Immature natural killer cell (primary cell): ENCODE measurements at places on chromosomes 3 and 15.

- no peak for DNase-seq
These were observed 215.4 kb downstream of the SSR3 start for GRCh38 chr3:156339491-156339890.

GRCh38 chr3:21120826-21121225, 630.2 kb downstream of the ZNF385D start:
- no peak for DNase-seq

DNA sequence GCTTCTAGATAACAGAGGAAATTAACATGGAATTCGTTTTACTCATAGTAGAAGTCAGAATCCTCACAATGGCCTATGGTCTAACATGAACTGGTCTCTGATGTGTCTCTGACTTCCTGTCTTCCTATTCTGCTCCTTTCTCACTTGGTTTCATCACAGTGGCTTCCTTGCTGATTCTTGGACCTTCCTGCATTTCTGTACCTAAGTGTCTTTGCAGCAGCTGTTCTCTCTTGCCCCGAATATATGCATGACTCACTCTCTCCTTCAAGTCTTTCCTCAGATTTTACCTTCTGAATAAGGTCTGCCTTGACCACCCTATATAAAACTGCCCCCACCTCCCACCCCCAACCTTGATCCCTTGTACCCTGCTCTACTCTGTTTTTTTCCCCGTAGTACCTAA, 14.1 kb downstream of the ARL13B start:
- no peak for DNase-seq

DNA sequence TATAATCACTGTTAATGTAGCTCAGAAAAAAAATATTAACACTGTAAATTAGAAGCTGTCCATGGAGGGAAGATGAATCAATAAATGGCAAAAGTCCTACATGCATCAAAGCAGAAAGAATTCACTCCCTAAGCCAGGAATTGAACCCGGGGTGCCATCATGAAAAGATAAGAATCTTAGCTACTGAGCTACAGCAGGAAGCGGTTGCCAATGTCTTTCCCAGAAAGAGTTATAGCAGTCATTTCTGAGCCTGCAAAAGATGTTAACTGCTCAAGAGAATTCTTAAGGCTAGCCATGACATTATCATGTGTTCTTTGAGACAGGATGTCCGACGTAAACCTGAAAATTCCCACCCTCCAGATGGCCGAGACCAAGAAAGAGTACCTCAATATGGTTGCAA, 47.4 kb upstream of the MKRN3 start:
- DNase-seq: no peak

DNA sequence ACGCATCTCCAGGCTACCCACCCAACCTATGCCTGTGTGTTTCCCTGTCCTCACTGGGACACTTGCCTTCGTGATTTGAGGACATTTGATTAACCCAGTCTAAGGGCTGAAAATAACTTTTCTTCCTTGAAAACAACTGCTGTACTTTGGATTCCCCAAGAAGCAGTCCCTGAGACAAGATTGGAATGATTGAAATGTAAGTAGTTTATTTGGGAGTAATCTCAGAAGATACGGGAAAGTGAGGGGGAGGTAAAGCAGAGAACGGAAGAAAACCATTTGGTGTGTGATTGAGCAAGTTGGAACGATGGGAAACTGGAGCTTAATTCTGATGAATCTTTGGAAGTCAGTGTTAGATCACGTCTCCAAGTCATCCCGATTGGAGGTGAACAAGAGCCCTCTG, 143.8 kb upstream of the LMCD1 start:
- no peak for DNase-seq

- DNase-seq: no peak
These were observed 25.7 kb downstream of the ZMAT3 start for GRCh38 chr3:179045719-179046402.

- DNase-seq: no peak
These were observed 220.3 kb downstream of the LRRN1 start for GRCh38 chr3:4019501-4019900.

GRCh38 chr3:33904730-33905129, 106.3 kb downstream of the PDCD6IP start:
- DNase-seq: no peak

GRCh38 chr3:49745986-49746385, 22.2 kb upstream of the GMPPB start:
- no peak for DNase-seq
